ENCODE measurements at places on chromosomes 7 and 10. TPM values are rescaled to one million over a fixed set of nuclear protein-coding genes. Genes with fewer than 3 reads are reported as not detected.

The TMEM176A gene
- polyA plus RNA-seq: not detected

The DBNL gene
- 130 TPM for polyA plus RNA-seq

The SORBS1 gene
- 0.70 TPM for polyA plus RNA-seq

The LRRN3 gene
- 0.02 TPM for polyA plus RNA-seq

The CNPY1 gene
- not detected for polyA plus RNA-seq

The PGAM2 gene
- polyA plus RNA-seq: not detected

The NANOS1 gene
- 2.1 TPM for polyA plus RNA-seq

The RADIL gene
- polyA plus RNA-seq: 0.17 TPM

The AGMO gene
- not detected for polyA plus RNA-seq

The SLC13A1 gene
- polyA plus RNA-seq: not detected

The CTBP2 gene
- 141 TPM for polyA plus RNA-seq

The NPFFR1 gene
- 0.01 TPM for polyA plus RNA-seq

The CLRN3 gene
- polyA plus RNA-seq: not detected

DNA sequence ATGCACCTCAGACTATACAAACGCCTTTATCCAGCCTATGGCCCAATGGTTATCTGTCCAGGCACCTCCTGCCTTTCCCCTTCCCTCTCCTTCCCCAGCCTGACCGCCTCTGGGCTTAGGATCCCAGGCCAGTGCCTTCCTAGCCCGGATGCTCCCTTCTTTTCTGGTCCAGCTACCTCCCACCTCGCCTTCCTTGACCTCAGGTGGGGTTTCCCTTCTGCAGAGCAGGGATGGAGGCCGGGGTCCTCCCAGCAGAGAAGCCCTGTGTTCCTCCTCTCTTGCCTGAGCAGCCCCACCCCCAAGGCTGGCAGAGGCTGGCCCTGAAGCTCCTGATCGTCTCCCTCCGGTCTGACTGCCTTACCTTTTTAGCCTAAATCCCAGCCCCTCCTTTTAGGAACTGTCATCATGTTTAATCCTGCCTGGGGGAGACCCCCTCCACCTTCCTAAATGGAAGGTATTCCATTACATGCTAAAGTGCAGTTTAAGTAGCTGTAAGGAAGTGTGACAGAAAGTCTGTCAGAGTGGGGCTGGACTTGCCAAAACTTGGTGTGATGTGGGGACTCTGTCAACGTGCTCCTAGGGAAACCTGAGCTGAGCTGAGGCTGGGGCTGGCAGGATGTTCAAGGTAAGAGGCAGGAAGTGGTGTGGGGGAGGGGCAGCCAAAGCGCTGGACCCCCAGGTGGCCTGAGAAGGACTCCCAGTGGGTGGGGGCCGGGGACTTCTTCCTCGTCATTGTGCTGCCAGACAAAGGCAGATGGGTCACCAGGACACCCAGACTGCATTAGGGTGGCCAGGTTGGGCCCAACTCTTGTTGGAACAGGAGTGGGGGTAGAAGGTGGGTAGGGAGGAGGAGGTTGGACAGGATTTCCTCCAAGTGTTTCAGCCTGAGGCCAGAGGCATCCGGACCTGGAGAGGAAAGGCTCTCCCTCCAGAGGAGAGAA, 39.5 kb downstream of the LBX1 start:
- DNase-seq: no peak

DNA sequence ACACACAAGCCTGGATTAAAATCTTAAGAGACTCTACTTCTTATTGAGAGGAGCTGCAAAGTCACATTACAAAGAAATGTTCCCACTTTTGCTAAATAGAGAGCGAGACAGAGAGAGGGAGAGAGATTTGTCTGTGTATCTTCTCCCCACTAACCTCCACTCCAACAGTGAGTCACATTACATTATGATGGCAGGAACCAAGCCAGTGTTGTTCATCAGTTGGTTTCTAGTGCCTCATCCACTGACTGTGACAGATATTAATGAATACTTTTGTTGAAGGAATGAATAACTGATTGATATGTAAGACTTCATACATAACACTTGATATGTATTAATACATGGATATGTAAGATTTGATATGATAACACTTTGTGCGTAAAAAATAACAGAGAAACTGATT, 258.2 kb upstream of the SORCS1 start:
- no peak for DNase-seq

- DNase-seq: no peak
Observed at GRCh38 chr7:35576031-35576573, 118.8 kb downstream of the HERPUD2 start.

GRCh38 chr10:78688901-78689583, 379.7 kb upstream of the ZMIZ1 start:
- DNase-seq: no peak

GRCh38 chr10:38027986-38028385, 17.5 kb downstream of the ZNF33A start:
- DNase-seq: peak; percentile 8

- no peak for DNase-seq
Observed at GRCh38 chr10:87608756-87609155, 50.9 kb upstream of the PAPSS2 start.

DNA sequence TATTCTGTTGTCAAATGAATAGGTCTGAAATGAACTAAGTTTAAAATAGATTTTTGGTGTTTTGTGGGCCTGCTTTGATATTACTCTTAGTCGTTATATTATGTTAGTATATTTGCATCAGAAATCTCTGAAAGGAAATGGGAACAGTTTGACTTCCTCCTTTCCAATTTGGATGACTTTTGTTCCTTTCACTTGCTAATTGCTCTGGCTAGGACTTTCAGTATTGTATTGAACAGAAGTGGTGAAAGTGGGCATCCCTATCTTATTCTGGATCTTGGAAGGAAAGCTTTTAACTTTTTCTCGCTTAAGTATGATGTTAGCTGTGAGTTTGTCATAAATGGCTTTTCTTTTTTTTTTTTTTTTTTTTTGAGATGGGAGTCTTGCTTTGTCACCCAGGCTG, 273.6 kb upstream of the DKK1 start:
- DNase-seq: no peak

DNA sequence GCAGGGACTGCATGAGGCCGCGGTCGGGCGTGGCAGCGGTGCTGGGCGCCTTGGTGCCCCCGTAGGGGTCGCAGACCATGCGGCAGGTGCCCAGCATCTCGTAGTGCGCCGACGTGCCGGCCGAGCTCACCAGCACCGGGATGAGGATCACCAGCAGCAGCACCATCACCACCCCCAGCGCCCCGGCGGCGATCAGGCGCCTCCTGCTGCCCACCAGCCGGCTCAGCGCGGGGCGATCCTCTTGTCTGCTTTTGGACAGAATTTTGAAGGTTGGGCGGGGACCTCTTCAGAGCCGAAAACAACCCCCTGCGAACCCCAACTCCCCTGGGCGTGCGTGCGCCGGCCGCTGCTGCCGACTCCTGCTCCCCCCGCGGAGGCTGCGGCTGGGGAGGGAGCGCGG, 779 bp downstream of the C1QL3 start:
- DNase-seq: peak; percentile 13

DNA sequence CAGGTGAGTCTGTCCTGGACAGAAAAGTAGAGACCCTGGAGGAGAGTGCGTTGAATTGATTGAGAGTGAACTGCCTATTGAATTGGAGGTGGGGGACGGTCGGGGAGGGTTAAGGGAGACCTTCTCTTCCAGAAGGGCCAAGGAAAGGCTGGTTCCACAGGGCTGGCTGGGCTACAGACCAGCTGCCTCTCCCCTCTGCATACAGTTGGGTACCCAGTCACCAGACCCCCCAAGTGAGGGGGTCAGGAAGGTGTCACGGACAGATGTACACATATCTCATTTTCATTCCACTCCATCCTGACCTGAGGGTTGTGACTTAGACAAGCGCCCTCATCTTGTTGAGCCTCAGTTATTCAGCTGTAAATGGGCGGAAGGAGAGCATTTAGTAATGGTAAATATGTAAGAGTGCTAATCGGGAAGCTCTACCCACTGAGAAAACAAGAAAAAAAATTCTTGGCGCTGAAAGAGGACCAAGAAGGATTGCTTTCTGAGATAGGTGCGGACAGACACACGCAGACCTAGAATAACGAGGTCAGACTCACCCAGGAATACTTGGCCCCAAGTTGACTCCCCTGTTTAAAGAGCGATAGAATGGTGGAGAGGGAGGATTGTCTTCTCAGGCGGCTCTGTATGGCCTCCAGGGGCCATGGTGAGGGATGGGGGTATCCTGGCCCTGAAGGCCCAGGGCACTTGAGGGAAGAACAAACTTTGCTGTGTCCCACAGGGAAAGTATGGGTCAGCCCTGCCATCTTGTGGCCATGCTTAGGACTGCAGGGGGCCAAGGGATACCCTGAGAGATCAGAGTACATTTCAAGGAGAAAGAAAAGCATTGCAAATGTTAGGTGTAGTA, 7.2 kb upstream of the MBL2 start:
- DNase-seq: peak; percentile 37

DNA sequence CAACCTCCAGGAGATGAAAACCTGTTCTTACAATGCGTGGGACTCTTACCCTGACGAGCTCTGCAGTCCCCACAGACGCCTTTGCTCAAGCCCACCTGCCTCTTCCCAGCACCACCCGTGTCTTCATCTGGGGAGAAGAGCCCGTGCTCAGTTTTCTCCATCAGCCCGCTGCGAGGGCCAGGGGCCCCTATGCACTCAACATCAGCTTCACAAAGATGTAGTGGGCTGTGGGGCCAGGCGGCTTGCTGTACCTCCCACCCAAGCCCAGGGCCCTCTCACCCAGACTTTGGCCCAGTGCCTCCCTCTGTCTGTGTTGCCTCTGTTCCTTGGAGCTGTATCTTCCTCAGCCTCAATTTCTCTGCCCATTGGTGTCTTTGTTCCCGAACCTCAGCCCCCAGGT, 436.6 kb downstream of the DNAJB6 start:
- no peak for DNase-seq

- no peak for DNase-seq
Observed at GRCh38 chr7:83130191-83130590, 32.5 kb downstream of the PCLO start.

DNA sequence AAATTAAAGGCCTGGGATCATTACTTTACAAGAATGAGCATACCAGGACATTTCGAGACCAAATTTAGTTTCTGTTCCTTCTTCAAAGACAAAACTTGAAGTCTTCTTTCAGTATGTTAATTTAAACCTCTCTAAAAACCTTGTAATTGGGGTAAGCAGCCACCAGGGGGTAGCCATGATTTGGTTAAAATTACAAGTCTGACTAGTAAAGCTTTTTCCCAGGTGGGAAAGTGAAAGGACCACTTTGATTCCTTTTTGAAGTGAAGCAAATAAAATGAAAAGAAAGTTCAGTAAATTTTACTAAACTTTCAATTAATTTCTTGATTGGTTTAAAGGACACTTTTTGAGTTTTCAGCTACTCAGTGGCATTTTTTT, 294.3 kb downstream of the BBS9 start:
- no peak for DNase-seq

DNA sequence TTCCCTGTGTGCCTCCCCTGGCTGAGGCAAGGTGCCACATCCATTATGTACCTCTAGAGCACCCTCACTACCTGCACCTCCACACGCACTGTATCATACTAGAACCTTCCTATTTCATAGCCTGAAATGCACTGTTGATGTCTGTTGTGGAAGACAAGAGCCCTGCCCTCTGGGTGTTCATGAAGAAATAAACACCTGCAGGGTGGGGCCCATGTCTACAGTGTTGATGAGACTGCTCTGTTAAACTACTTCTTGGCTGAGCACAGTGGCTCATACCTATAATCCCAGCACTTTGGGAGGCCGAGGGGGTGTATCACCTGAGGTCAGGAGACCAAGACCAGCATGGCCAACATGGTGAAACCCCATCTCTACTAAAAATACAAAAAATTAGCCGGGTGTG, 14.0 kb downstream of the SORBS1 start:
- no peak for DNase-seq

DNA sequence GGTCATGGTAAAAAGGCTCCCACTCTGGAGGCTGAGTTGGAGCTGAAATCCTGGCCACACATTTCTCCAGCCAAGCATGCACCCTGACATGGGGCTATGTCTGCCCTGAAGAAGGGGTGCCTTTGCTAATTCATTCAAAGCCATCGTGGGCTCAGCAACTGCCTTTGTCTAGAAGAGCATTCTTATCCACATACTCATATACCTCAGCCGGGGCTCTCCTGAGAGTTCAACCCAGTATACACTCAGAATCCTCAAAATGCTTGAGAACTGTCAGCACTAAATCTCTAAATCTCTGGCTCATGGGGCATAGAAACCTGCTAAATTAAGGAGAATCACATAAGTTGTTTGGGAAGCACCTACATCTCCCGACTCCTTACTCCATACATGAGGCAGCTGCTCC, 89.3 kb downstream of the MRPL32 start:
- no peak for DNase-seq

DNA sequence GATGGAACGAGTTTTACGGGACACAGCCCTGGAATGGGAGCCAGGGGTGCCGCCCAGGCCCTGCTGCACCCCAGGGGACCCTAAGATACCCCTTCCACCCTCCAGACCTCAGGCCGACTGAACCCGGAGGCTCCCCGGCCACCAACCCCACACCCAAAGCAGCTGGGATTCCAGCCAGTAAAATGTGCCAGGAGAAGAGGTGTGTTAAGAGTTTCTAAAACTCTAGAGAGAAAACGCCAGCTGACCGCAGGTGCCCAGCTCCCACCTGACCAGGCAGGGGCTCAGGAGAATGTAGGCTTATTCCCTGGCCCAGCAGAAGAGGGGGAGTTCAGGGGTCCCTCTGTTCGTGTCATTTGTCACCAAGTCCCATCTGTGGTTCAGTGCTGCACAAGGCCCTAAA, 17.5 kb downstream of the NUDT1 start:
- no peak for DNase-seq

- DNase-seq: no peak
Observed at GRCh38 chr7:14974688-14975087, 72.1 kb upstream of the DGKB start.

- peak; percentile 99 for DNase-seq
Observed at GRCh38 chr10:121159670-121160069, 308.5 kb downstream of the WDR11 start.

DNA sequence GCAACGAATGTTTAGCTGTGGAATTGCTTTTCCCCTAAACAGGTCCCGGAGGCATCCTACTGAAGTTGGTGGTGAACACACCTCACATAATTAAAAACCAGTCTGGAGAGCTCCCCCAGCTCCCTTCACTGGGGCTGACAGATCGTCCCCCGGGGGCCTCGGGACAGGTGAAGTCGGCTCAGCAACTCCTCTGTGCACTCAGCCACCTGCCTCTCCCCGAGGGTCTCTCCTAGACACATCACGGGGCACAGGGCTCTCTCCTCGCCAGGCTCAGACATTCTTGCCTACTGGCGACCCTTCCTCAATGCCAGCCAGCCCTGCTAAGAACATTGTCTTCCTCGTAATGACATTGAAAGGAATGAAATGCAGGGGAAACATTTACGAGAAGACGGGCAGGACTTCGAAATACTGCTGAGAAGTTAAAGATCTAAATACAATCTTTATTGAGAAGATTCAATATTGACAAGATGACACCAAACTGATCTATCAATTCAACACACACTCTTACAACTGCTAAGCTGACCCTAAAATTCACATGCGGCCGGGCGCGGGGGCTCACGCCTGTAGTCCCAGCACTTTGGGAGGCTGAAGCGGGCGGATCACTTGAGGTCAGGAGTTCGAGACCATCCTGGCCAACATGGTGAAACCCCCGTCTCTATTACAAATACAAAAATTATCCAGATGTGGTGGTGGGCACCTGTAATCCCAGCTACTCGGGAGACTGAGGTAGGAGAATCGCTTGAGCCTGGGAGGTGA, 88.1 kb upstream of the DNAAF5 start:
- DNase-seq: no peak

Data from mammary epithelial cell (primary cell).